Hindlimb muscle (tissue), 1 donor: ENCODE measurements at places on chromosomes 16 and 17.

- no peak for DNase-seq
Measured at GRCh38 chr17:64964796-64965195, 45.5 kb upstream of the LRRC37A3 start.

- DNase-seq: no peak
Measured at GRCh38 chr16:14004031-14004728, 66.9 kb upstream of the MRTFB start.

DNA sequence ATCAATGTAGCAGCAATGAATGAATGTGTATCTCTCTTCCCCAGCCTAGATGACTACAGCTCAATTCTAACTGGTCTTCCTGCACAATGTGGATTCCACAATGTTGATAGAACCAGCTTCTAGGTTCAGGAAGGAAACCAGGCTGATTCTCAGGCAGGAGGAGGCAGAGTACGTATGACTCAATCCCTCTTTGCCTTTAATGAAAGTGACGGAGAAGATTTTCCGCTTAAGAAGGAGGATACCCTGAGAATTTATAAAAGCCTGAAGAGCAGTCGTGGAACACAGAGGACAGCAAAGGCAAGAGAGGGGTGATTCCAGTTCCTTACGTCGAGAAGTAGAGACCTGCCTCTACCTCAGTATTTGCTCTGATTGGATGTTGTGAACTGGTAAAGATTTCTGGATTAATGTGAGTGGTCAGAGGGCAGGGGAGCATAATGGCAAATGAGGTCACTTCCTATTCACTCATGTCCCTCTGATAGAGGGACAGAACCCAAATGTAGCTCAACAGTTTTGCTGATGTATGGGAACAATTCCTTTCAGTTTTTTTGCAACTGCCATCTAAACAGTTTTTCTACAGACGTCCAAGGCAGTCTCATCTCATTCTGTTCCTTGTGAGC, 15.0 kb upstream of the SLC16A11 start:
- DNase-seq: no peak

DNA sequence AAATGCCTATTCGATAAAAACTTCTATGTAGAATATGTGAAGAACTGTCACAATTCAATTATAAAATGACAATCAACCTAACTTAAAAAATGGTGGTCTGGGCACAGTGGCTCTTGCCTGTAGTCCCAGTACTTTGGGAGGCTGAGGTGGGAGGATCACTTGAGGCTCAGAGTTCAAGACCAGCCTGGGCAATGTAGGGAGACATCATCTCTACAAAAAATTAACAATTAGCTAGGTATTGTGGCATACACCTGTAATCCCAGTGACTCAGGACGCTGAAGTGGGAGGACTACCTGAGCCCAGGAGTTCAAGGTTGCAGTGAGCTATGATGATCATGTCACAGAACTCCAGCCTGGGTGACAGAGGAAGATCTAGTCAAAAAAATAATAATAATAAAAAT, 18.6 kb upstream of the METTL9 start:
- no peak for DNase-seq

DNA sequence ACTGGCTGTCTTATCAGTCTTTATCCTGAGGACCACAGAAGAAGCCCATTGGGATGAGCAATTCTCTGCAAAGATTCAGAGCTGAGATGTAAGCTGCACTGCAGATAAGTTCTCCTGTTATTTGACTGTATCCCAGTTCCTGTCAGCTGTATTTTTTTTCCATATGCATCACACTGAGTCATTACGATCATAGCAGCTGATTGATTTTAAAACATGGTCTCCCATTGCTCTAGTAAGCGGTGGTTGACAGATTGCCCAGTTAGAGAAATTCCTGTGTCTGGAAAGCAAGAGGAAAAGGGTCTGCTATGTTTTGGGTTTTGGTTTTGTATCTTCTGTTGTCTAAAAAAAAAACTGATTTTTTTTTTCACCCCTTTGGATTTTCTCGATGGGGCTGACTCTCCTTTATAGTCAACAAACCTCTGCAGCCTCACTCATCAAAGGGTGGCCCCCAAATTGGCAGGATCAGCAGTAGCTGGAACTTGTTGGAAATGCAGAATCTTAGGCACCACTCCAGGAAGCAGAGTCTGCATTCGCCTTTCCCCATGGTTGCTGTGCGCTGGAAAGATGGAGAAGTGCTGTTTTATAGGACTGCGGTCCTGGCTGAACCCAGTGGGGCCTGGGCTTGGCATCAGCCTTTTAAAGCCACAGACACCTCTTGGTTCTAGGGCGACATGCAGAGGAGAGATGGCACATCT, 220.1 kb upstream of the MPHOSPH6 start:
- DNase-seq: peak; percentile 42

DNA sequence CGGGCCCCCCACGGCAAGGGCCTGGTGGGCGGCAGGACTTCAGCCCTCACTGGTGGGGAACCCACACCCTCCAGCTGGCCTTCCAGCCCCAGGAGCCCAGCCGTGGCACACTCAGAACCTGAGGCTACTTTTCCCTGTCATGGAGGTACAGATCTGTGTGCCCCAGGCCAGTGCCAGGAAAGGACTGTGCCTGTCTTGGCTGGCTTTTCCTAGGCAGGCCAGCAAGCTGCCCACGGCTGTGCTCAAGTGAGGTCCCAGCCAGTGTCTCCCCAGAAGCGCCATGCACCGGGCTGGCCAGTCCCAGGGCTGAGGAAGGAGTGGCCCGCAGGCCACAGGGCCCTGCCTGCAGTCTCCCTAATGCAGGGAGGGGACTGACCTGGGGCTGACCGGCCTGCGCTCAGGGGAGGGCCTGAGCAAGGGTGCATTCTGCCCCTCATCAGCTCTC, 16.6 kb downstream of the ENGASE start:
- DNase-seq: no peak

GRCh38 chr17:17824783-17825614, 11.8 kb downstream of the SREBF1 start:
- DNase-seq: no peak

- no peak for DNase-seq
Measured at GRCh38 chr17:81027038-81027437, 7.9 kb upstream of the BAIAP2 start.

GRCh38 chr16:49348408-49349176, 25.0 kb upstream of the C16orf78 start:
- no peak for DNase-seq
